WTC11 (cell line): ENCODE measurements at places on chromosomes 11 and 22. TPM values are rescaled to one million over a fixed set of nuclear protein-coding genes. Genes with fewer than 3 reads are reported as not detected.

The MPST gene
- 86.6 to 101 TPM (median 98.7 TPM) in 3 replicates for total RNA-seq

The OLFML1 gene
- total RNA-seq = 0.16 to 0.18 TPM in 2 of 3 replicates, not detected in the other

The NAV2 gene
- total RNA-seq = 41.8 to 44.5 TPM (median 42.8 TPM) in 3 replicates

The P2RY2 gene
- 0.94 to 1.2 TPM (median 1.2 TPM) in 3 replicates for total RNA-seq

The HPX gene
- 1.4 to 2.4 TPM (median 1.7 TPM) in 3 replicates for total RNA-seq

The CD6 gene
- 0.53 to 1.0 TPM (median 0.73 TPM) in 3 replicates for total RNA-seq

The SYT13 gene
- 10.8 to 15.1 TPM (median 12.0 TPM) in 3 replicates for total RNA-seq

The ANKK1 gene
- total RNA-seq = 0.09 to 0.15 TPM in 2 of 3 replicates, not detected in the other

The FOLR1 gene
- total RNA-seq = 0.35 to 0.87 TPM (median 0.85 TPM) in 3 replicates

The IGSF9B gene
- total RNA-seq = 52.7 to 57.1 TPM (median 55.2 TPM) in 3 replicates

The SCARF2 gene
- 17.4 to 26.3 TPM (median 17.5 TPM) in 3 replicates for total RNA-seq

The SAC3D1 gene
- total RNA-seq = 22.2 to 26.2 TPM (median 22.8 TPM) in 3 replicates

The HBG1 gene
- 1.5 to 3.4 TPM (median 2.7 TPM) in 3 replicates for total RNA-seq

The CD3D gene
- 0.33 to 1.3 TPM (median 0.89 TPM) in 3 replicates for total RNA-seq

The OR52N2 gene
- 0.25 to 0.34 TPM in 2 of 3 replicates, not detected in the other for total RNA-seq

The TTC38 gene
- 20.7 to 29.2 TPM (median 27.5 TPM) in 3 replicates for total RNA-seq

The LRRC74B gene
- total RNA-seq = not detected in 3 replicates

The ANO3 gene
- 0.05 to 0.11 TPM in 2 of 3 replicates, not detected in the other for total RNA-seq

The ASCL2 gene
- total RNA-seq = 0.24 to 0.73 TPM (median 0.64 TPM) in 3 replicates

The NXPE4 gene
- total RNA-seq = 0.11 TPM in 1 of 3 replicates, not detected in the others

The APOBEC3B gene
- total RNA-seq = 4.0 to 7.5 TPM (median 6.4 TPM) in 3 replicates

The OPCML gene
- total RNA-seq = 1.5 to 1.8 TPM (median 1.7 TPM) in 3 replicates

The OR4S1 gene
- total RNA-seq = not detected in 3 replicates

The MS4A14 gene
- 0.07 TPM in 1 of 3 replicates, not detected in the others for total RNA-seq

The SORL1 gene
- total RNA-seq = 78.1 to 87.1 TPM (median 78.1 TPM) in 3 replicates

The TANGO2 gene
- total RNA-seq = 13.2 to 16.8 TPM (median 14.8 TPM) in 3 replicates
